ENCODE measurements at places on chromosomes 6 and 20.

GRCh38 chr6:31575335-31575901, at the start of gene TNF:
Gene TNF, plus strand, starts transcription at chr6:31575565. Its CDS starts 177 bp downstream, at chr6:31575742.
- DNase-seq = no peak

- no peak for DNase-seq
Measured at GRCh38 chr20:5088688-5089087, 31.1 kb downstream of the PCNA start.

DNA sequence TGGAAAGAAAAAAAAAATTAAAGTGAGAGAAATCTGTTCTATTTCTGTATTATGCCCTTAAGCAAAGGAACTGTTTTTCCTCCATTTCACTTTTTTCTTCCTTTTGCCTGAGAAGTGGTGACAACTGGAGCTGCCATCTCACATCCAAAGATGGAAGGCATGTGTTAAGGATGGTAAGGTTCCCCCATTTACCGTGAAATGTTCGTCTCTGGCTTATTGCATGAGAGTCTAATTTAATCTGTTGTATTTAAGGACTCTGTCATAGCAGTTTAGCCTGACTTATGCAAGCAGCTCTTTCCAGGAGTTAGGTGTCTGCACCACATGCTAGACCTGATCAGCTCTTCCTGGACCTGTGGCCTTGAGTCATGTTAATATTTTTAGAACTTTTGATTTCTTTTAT, 389.5 kb upstream of the MAP3K7 start:
- no peak for DNase-seq

DNA sequence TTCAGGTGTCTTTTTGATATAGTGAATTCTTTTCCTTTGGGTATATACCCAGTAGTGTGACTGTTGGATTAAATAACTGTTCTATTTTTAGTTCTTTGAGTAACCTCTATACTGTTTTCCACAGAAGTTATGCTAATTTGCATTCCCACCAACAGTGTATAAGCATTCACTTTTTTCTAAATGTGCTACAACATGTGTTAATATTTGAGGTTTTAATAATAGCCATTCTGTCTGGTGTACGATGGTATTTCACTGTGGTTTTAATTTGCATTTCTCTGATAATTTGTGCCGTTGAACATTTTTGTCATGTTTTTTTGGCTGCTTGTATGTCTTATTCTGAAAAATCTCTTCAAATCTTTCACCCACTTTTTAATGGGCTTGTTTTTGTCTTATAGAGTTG, 563.5 kb downstream of the GRIK2 start:
- DNase-seq = peak; percentile 56

- DNase-seq = no peak
Measured at GRCh38 chr20:19015351-19016139, 196.9 kb upstream of the SLC24A3 start.

GRCh38 chr20:53631909-53632662, 38.4 kb upstream of the ZNF217 start:
- no peak for DNase-seq

DNA sequence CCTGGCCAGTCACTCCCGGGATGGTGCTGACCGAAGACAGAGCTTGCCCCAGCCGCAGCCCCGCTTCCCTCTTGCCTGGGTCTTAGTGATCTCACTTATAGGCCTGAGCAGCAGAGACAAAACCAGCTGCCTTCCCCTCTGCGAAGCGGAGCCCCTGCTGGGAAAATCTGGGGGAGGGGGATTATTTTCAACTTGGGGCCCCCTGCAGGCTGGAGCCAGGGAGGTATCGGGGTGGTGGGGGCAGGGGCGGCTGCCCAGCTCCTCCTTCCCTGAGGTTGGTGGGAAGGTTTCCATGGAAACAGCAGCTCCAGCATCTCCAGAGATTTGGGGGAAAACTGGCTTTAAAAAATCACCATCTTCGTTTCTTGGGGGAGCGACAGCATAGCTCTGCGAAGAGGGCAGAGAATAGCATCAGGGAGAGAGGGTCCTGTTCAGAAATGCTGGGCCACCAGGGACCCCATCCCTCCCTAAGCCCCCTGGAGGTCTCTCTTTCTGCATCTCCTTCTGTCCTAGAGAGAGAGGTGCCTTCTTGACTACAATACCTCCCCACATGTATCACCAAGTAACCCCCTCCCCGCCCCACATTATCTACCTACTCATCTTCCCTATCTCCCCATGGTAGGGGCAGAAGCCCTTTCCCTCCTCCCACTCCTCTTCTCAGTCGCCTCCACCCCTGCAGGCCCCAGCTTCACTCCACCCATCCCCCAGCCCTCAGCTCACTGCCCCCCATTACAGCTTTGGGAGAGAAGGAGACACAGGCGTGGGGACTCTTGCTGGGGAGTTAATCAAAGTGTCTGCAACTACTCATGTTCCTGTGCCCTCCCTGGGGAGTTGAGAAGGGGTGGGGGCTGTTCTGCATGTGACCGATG, 88.4 kb upstream of the CCDC167 start:
- DNase-seq = no peak

DNA sequence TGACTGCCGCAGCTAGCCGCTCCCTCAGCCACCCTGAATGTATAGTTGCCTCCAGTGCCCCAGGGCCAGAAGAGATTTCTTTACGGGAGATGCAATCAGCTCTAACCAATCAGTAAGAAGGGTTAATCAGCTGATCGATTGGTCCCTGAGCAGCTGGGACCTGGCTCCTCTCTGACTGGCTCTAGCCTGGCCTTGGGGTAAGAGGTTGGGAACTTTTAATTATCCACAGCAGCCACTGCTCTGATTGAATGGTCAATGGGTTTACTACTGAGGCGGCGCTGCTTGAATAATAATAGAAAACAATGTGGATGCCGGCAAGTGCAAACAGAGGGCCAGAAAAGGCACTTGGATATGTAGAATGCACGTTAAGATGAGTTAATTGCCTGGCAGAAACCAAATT, 99.8 kb downstream of the TFAP2A start:
- DNase-seq = no peak

DNA sequence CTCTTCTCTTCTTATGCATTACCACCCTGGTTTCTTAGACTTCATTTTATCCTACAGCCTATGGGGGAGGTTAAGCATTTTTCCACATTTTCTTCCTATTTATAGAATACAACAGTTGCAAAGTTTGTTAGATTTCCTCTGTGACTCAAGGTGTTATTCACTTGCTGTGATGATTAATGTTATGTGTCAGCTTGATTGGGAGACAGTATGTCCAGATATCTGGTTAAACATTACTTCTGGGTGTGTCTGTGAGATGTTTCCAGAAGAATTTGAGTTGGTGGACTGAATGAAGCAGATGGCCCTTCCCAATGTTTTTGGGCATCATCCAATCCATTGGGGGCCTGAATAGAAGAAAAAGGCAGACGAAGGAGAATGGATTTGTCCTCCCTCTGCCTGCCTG, 131.3 kb downstream of the C6orf118 start:
- no peak for DNase-seq

GRCh38 chr6:84777888-84778287, 13.5 kb upstream of the TBX18 start:
- DNase-seq = peak; percentile 92

- DNase-seq = no peak
Measured at GRCh38 chr6:165511807-165512206, 151.2 kb downstream of the PDE10A start.

DNA sequence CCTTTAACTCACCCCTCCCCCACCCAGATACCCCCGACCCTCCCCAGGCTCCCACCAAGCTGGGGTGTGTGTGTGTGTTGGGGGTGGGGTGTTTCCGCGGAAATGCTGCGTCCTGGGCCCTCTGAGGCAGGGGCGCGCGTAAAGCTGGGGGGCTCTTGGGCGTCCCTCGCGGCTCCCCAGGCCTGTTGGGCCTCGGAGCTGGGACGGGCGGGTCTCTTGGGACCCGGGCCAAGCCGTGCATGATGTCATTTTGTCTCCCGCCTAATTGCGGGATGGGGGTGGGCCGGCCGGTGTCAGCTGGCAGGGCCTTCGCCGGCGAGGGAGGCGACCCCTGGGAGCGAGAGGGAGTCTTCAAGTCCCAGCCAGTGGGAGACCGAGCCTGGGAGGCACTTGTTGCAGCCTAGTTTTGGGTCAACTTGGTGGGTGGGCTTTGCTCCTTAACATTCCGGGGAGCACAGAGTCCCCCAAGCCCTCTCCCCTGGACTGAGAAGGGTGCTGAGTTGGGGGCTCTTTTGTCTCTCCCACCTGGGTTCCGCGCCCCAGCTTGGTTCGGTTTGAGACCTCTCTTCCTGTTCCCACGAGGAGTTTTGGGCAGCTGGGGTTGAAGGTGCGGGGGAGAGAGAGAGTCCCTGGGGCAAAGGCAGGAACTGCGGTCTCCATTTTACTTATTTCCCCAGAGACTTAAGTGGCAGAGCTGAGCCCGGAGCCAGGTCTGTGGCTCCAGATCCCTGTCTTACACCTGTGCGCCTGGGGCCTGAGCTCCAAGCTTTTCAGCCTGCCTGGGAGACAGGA, 623 bp downstream of the MYBL2 start:
- peak; percentile 35 for DNase-seq

DNA sequence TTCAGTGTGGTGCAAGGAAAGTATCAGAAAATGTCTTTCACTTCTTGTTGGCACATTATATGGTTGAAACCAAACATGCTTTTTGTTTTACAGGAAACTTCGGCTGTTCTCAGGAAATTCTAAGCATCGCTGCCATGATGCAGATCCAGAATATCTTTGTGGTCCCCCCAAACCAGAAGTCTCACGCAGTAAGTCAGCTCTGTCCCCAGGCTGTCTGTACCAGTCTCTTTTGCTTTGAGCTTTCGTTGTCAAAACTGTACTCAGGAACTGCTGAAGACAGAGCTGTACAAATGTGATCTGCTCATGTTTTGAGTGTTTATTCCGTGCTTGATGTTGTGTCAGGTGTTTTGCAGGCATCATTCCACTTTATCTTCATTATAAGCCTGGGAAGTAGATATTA, 59.6 kb downstream of the DHX35 start:
- DNase-seq = no peak

DNA sequence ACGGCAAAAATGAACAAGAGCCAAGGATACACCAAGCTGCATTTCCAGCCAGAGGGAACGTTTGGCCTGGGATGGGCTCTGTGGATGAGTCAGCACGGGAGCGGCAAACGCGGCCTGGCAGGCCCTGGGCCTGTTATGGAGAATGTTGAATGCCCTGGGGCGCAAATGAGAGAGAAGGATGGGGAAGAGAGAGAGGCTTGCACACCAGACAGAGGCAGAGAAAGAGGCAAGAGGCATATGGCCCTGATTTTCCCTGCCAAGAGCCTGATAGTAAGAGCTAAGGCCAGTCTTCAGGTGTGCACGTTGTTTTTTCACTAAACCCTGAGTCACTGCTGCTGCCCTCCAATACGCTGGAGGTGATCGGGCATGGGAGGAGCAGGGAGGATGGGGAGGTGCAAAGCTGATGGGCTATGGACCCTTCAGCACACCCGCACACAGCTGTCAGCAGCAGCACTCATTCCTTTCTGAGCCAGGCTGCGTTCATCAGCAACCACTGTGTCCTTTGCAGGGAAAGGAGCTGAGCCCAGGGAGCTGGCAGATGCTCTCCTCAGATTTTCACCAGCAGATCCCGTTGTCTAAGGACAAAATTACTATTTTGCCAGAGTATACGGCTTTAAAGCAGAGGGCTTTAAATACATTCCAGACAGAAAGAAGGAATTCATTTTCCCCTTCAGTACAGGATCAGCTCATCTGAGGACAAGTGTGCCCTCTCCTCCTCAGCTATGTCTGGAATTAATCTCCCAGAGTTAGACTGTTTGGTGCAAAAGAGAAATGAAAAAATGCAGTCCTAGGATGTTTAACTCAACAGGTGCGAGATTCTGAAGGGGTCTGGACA, 61.7 kb upstream of the SLC22A23 start:
- peak; percentile 98 for DNase-seq

DNA sequence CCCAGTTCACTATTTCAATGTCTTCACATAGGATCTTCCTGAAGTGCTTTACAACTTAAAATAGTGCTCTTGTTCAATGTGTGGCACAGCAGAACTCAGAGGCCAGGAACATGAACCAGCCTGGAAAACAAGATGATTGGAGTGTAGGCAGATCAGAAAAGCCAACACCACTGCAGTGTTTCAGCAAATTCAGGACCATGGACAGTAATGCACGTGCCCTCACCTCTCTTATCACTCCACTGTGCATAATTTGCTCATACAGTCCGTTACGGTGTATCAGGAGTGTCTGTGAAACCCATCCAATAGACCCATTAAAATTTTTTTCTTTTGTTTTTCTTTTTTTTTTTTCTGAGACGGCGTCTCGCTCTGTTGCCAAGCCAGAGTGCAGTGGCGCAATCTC, 27.6 kb upstream of the HACE1 start:
- peak; percentile 60 for DNase-seq

DNA sequence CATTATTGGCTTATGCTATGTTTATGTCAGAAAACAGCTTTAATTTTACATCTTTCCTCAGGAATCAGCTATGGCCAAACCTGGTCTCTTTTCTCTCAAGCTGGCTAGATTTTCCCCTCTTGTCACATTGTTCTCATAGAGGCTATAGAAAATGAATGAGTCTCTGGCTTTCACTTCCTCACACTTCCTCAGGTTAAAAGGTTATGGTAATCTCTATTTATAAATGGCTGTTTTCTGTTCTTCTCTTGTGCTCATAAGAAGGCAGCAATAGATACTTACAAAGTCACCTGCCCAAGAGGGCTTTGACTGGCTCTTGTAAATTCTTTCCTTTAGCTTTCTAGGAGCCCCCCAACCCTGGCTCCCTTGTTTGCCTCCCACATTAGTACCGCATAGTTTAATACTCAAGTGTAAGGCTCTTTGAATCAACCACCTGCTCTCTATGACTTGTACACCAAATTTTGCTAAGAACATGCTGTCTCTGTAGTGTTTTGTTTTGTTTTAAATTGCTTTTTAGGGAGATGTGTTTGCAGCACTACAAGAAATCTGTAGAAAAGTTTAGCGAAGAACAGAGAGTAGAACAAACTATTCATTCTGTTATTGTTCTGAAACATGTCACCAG, 897.4 kb upstream of the CITED2 start:
- no peak for DNase-seq

DNA sequence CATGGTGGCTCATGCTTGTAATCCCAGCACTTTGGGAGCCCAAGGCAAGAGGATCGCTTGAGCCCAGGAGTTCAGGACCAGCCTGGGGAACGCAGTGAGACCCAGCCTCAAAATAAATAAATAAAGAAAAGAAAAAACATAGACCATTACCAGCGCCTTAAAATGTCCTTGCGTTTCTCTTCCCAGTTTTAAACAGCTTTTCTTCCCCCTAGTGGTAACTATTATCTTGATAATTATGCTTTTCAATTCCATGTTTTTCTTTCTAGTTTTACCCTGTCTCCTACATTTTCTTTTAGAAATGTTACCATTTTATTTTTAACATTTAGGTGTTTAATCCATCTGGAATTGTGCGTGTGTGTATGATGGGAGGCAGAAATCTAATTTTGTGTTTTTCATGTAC, 24.4 kb downstream of the DNAH8 start:
- DNase-seq = no peak

DNA sequence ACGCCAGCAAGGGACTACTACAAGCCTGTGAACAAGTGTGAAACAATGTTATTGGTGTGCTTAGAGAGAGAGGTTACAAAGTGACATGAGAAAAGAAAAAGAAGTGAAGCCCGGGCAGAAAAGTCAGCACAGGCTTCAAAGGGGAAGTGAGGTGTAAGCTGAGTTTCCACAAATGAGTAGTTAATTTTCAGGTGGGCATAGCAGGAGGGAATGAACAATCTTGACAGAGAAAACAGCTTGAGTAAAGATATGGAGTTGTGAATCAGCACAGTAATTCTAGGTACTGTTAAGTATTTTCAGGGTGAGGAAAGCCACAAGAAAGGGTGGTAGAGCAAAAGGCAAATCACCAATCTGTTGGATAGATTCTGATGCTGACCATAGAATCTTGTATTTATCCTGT, 4.3 kb downstream of the KCNQ5 start:
- DNase-seq = no peak

- peak; percentile 57 for DNase-seq
Measured at GRCh38 chr20:35511814-35512420, 17.5 kb downstream of the C20orf173 start.
